ENCODE measurements at places on chromosomes 3 and 15. TPM values are rescaled to one million over a fixed set of nuclear protein-coding genes. Genes with fewer than 3 reads are reported as not detected.
A peak's percentile ranks its signal among the peaks of the same experiment; 100 is the strongest.

Gene PPCDC
- 24.4 TPM for total RNA-seq

Gene SPINT1
- total RNA-seq = 93.7 TPM

Gene CD96
- not detected for total RNA-seq

DNA sequence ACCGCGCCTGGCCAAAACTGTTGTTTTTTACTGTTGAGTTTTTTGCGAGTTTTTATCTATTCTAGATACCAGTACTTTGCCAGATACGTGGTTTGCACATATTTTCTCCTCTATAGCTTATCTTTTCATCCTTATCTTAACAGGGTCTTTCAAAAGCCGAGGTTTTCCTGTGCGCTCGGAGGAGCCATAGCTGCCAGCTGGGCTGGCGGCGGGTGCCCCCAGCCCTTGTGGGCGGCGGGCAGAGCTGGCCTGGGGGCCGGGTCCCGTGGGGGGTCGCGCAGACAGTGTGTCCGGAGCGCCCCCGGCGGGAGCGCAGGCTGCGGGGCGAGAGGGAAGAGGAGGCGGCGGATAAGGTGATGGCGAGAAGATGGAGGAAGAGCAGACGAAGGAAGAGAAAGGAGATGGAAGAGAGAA is 11.1 kb upstream of the EIF4A2 start:
- no peaks in the 10 kb centered on the region for H3K36me3 ChIP-seq
- no peak overlapping the region for H3K27ac ChIP-seq
- H3K4me3 ChIP-seq = peak overlapping the region; percentile 59
- H3K27me3 ChIP-seq = no peaks in the 10 kb centered on the region
- no peak for DNase-seq

- DNase-seq = no peak
- no peak overlapping the region for H3K4me3 ChIP-seq
- no peaks in the 10 kb centered on the region for H3K27me3 ChIP-seq
- no peak overlapping the region for H3K27ac ChIP-seq
- no peaks in the 10 kb centered on the region for H3K4me1 ChIP-seq
Observed at GRCh38 chr3:144286235-144286910, 314.8 kb downstream of the DIPK2A start.

- no peaks in the 10 kb centered on the region for H3K27me3 ChIP-seq
- H3K4me1 ChIP-seq = no peaks in the 10 kb centered on the region
- DNase-seq = no peak
- H3K4me3 ChIP-seq = no peak overlapping the region
Observed at GRCh38 chr3:73449774-73450173, 175.0 kb downstream of the PDZRN3 start.

Gene RHCG
- 0.59 TPM for total RNA-seq

Gene CLK3
- 89.2 TPM for total RNA-seq

Gene GOLGA8M
- not detected for total RNA-seq

GRCh38 chr3:132669256-132669777 is 9.2 kb downstream of the UBA5 start:
- H3K4me3 ChIP-seq = no peak overlapping the region
- peaks cover 7% of the 10 kb centered on the region for H3K4me1 ChIP-seq
- H3K36me3 ChIP-seq = peaks cover 28% of the 10 kb centered on the region
- DNase-seq = no peak
- H3K27ac ChIP-seq = no peak overlapping the region
- no peaks in the 10 kb centered on the region for H3K27me3 ChIP-seq

Gene SEMA6D
- total RNA-seq = not detected

DNA sequence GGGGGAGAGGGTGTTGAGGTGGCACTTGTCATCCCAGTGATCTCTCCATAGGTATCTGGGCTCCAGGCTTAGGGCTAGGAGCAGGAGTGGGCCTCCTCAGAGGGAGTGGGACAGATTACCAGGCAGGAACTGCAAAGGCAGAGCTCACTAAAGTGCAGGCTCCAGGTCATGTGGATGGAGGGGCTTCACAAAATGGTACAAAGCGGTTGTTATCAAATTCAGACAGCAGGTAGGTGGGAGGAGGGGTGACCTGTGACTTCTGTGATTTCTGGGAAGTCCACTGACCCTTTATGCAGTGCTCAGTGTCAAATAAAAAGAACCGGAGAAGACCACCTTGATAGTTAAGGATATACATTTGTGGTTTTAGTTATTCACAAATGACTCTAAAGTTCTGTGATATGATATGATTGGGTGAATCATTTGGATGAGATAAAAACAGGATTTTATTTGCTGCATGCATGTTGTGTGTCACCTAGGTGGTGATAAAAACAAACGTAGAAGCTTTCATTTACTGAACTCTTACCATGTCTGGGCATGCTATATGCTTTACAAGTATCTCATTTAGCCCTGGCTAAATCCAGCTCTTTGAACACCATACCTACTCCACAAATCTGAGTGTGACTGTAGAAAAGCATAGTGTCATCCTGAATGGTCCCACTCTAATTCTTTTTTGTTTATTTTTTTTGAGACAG is 20.2 kb downstream of the ST6GAL1 start:
- no peak for DNase-seq
- H3K4me1 ChIP-seq = no peaks in the 10 kb centered on the region
- no peak overlapping the region for H3K4me3 ChIP-seq
- no peaks in the 10 kb centered on the region for H3K36me3 ChIP-seq
- H3K27me3 ChIP-seq = peaks cover 17% of the 10 kb centered on the region
- no peak overlapping the region for H3K27ac ChIP-seq

DNA sequence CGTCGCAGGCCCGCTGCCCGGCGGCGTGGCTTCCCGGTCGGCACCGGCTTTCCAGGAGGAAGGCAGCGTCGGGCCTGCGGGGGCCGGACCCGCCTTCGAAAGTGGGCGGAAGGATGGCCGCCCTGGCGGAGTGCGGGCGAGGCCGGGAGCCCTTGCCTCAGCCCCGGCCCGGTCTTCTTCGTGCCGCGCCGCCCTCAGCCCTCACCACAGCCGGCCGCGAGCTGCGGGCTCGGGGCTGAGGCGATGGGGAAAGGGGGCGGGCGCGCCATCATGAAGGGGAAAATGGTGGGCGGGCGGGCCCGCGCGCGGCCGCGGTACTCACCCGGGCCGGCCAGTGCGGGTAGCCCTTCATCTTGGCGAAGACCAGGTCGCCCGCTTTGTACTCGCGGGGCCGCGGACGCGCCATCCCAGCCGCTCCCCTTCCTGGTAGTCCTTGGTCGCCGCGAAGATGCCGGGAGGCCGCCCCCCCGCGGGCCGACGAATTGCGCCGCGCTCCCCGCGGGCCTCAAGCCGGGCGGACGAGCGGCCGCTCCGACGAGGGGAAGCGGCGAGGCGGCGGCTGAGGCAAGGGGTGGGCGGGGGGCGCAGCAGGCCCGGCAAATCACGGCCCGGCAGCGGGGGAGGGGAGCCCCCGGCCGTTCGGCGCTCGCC is 489 bp downstream of the HDGFL3 start:
- no peak overlapping the region for H3K4me3 ChIP-seq
- DNase-seq = peak; percentile 55
- peaks cover 13% of the 10 kb centered on the region for H3K36me3 ChIP-seq

Gene POLQ
- total RNA-seq = 13.7 TPM

DNA sequence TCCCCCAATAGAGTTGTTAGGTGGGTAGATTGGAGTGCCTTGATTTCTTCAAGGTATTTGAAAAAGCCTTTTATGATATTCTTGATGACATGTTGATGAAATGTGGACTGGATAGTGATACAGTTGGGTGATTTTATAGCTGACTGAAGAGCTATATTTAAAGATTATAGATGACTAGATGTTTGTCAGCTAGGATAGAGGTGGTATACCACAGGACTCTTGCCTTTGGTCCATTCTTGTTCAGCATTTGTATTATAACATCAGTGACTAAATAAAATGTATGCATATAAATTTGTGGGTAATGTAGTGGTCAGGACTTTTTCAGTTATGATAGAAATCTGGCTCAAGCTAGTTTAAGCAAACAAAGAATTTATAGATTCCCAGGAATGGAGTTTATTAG is 143.9 kb downstream of the ZNF609 start:
- DNase-seq = no peak
- no peak overlapping the region for H3K27ac ChIP-seq
- no peaks in the 10 kb centered on the region for H3K36me3 ChIP-seq
- peaks cover 7% of the 10 kb centered on the region for H3K4me1 ChIP-seq
- H3K27me3 ChIP-seq = no peaks in the 10 kb centered on the region
- no peak overlapping the region for H3K4me3 ChIP-seq

GRCh38 chr3:192062186-192062585 is 601.2 kb downstream of the PYDC2 start:
- no peaks in the 10 kb centered on the region for H3K4me1 ChIP-seq
- no peaks in the 10 kb centered on the region for H3K36me3 ChIP-seq
- no peak for DNase-seq
- no peak overlapping the region for H3K27ac ChIP-seq
- no peaks in the 10 kb centered on the region for H3K27me3 ChIP-seq

- H3K4me3 ChIP-seq = no peak overlapping the region
- H3K27ac ChIP-seq = no peak overlapping the region
- no peak for DNase-seq
- no peaks in the 10 kb centered on the region for H3K36me3 ChIP-seq
- H3K4me1 ChIP-seq = no peaks in the 10 kb centered on the region
- H3K27me3 ChIP-seq = no peaks in the 10 kb centered on the region
Observed at GRCh38 chr3:53320697-53321096, 26.6 kb downstream of the DCP1A start.

Gene TPM1
- total RNA-seq = 1,158 TPM

GRCh38 chr3:53044371-53044710 is 1.5 kb downstream of the SFMBT1 start:
- H3K36me3 ChIP-seq = peaks cover 32% of the 10 kb centered on the region
- no peaks in the 10 kb centered on the region for H3K27me3 ChIP-seq

Gene OR5K2
- not detected for total RNA-seq

- no peaks in the 10 kb centered on the region for H3K27me3 ChIP-seq
- H3K4me3 ChIP-seq = no peak overlapping the region
- H3K4me1 ChIP-seq = peaks cover 11% of the 10 kb centered on the region
Observed at GRCh38 chr3:194552327-194552949, 65.6 kb upstream of the ATP13A3 start.

- H3K4me3 ChIP-seq = no peak overlapping the region
- H3K36me3 ChIP-seq = no peaks in the 10 kb centered on the region
- H3K27ac ChIP-seq = peak overlapping the region; percentile 24
- no peak for DNase-seq
- no peaks in the 10 kb centered on the region for H3K27me3 ChIP-seq
Observed at GRCh38 chr3:14227856-14228255, 49.2 kb downstream of the LSM3 start.

Gene LARP6
- 30.8 TPM for total RNA-seq

- H3K27me3 ChIP-seq = no peaks in the 10 kb centered on the region
- peak; percentile 22 for DNase-seq
- H3K4me3 ChIP-seq = no peak overlapping the region
- H3K36me3 ChIP-seq = no peaks in the 10 kb centered on the region
Observed at GRCh38 chr3:102060814-102061213, 211.5 kb downstream of the NFKBIZ start.

DNA sequence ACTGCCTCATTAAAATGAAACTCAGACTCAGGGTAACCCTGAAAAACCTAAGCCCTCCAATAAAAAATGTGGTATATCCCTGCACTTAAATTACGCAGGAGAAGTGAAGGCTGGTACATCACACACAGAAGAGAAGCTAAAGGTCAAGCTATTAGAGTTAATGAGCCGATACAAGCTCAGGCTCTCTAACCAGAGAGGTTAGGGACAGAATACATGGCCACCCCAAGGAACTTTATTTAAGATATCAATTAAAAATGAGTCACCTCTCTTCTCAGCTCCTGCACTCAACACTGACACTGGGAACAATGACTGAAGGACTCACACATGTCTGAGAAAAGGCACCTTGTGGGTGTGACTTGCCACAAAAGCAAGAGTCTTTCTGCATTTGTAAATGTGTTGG is 800.6 kb upstream of the CFAP20DC start:
- no peak overlapping the region for H3K27ac ChIP-seq
- H3K27me3 ChIP-seq = no peaks in the 10 kb centered on the region
- no peak overlapping the region for H3K4me3 ChIP-seq
- no peaks in the 10 kb centered on the region for H3K4me1 ChIP-seq
- no peak for DNase-seq
- H3K36me3 ChIP-seq = no peaks in the 10 kb centered on the region

DNA sequence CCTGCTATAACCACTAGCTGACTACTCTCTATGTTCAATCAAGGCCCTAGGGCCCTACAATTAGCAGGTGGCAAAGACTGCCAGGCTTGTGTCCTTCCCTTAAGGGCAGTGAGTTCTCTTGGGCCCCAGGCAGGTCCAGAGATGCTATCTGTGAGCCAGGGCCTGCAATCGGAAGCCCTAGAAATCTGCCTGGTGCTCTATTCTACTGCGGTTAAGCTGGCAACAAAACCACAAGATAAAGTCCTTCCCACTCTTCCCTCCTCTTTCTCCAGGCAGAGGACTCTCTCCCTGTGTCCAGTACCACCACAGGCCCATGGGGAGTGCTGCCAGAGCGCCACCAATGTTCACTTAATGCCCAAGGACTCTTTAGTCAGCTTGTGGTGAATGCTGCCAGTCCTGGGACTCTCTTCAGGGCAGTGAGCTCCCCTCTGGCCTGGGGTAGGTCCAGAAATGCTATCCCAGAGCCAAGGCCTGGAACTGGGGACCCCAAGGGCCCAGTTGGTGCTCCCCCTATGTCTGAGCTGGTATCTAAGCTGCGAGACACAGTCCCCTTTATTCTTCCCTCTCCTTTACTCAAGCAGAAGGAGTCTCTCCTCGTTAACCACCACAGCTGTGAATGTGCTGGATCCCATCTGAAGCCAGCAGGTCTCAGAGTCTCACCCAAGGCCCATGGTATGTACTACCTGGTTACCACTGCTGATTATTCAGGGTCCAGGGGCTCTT is 34.7 kb downstream of the XXYLT1 start:
- H3K27me3 ChIP-seq = no peaks in the 10 kb centered on the region
- H3K27ac ChIP-seq = no peak overlapping the region
- H3K4me1 ChIP-seq = no peaks in the 10 kb centered on the region
- H3K36me3 ChIP-seq = peaks cover 6% of the 10 kb centered on the region
- DNase-seq = no peak

DNA sequence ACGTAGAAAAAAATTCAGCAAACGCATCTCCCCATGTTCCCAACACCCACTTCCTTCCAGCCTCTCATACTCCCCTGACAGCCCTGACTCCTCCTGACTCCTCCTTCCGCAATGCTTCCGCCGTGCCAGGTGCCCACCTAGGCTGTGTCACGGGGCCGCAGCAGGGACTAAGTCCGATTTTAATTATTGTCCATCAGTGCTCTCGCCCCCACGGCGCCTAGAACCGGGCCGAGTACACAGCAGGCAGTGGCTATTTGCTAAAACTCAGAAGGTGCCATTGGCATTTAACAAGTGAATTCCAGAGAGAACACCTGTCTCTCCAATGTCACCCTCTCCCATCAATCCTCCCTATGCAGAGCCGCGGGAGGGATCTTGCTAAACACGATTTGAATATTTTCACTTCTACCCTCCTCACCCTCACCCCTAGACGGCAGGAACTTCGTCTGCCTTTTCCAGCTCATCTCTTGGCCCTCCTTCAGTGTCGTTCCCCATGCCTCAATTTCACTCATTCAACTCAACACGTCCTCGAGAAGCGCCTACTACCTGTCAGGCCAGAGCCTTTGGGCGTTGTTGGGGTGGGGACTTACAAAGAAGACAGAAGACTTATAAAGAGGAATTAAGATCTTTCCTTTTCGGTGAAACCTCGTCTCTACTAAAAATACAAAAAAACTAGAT is 11.5 kb upstream of the SHF start:
- H3K27me3 ChIP-seq = no peaks in the 10 kb centered on the region
- no peak overlapping the region for H3K4me3 ChIP-seq
- DNase-seq = no peak
- no peaks in the 10 kb centered on the region for H3K4me1 ChIP-seq

GRCh38 chr15:85379403-85380131 is 836 bp upstream of the AKAP13 start:
- peak; percentile 22 for DNase-seq
- H3K36me3 ChIP-seq = peaks cover 39% of the 10 kb centered on the region
- no peaks in the 10 kb centered on the region for H3K27me3 ChIP-seq
- H3K27ac ChIP-seq = peak overlapping the region; percentile 45

Gene STARD9
- total RNA-seq = 0.59 TPM

Gene LMAN1L
- total RNA-seq = 1.1 TPM
